ENCODE measurements at places on chromosomes 2 and 18. TPM values are rescaled to one million over a fixed set of nuclear protein-coding genes. Genes with fewer than 3 reads are reported as not detected.

PSMA8 gene
- total RNA-seq = 0.44 TPM

- DNase-seq = no peak
These were observed 55.4 kb downstream of the VAPA start for GRCh38 chr18:9969247-9969646.

DNA sequence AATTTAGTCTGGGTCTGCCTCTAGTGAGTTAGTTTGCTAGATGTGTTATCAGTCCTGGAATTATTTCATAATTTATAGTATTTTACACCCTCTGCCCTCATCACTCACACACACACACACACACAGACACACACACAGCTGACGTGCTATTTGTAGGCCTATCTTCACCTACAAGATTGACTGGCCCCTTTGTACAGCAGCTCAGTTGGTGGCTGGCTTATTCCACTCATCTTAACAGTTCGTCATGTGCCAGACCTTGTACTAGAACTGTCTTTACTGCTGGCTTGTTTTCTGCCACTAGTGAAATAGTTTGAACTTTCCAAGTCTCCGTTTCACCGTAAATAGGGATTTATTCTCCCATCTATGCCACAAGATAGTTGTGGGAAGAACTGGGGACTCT is 21.3 kb downstream of the CENPO start:
- DNase-seq = no peak

DNA sequence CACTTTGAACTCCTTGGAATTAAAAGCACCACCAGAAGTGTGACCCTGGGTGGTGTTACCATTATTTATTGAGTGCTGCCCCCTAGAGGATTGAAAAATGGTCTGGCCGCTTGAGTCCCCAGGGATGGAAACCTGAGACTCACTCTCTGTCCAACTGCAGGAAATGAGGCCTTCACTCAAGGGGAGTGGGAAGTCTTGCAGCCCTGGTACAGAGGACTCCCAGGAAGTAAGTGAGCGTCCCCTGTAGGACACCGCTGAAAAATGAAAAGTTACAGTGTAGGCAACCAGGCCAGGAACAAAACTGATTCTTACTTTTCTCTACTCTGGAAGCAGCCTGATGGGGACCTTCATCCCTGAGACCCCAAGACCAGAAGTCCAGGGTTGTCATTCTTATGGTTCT is 2.2 kb upstream of the NRP2 start:
- DNase-seq = peak; percentile 44

DNA sequence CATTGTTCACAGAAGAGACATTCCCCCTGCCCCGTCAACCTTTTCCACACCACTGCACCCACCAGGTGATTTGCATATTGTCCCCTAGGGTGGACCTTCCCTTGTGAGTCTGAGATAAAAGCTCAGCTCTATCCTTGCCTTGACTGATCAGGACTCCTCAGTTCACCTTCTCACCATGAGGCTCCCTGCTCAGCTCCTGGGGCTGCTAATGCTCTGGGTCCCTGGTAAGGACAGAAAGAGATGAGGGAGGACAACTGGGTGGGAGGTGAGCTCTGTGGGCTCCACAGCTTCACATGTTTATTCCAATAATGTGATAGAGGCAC is 1160.1 kb downstream of the RPIA start:
- DNase-seq = no peak

DNA sequence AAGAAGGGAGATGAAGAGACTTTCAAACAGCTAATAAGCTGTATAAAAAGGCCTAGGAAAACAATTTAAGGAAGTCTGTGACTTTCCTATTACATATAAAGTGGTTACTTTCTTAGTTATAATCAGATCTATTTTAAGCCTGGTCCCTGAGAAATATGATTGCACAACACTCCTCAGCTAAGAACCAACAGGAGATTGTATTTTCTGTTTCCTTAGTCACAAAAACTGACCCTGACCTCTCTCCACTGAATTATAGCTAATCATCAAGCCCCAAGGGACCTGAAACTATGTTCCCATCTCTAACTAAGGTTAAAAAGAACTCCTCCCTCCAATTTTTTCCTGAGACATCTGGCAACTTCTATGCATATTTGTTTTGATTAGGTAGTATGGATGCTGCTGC is 106.9 kb downstream of the ROCK1 start:
- no peak for DNase-seq

- DNase-seq = no peak
These were observed 26.6 kb downstream of the CDKL4 start for GRCh38 chr2:39217192-39217550.

DNA sequence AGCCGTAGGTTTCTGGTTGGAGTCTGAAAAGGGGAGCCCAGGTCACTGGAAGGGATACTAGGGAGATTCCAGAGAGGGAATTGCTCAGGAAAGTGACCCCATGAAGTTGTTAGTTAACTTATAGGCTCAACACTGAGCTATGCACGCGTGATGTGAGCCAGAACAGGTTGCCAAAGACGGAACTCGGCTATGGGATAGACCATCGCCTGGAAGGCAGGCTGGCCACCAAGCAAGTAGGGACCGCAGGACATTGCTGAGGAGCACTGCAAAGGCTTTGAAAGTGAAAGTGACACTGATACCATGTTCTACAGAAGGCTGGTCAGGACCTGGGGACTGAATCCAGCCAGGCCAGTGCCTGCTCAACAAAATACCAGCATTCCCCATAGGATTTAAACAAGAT is 7.3 kb downstream of the FARP2 start:
- DNase-seq = no peak

DNA sequence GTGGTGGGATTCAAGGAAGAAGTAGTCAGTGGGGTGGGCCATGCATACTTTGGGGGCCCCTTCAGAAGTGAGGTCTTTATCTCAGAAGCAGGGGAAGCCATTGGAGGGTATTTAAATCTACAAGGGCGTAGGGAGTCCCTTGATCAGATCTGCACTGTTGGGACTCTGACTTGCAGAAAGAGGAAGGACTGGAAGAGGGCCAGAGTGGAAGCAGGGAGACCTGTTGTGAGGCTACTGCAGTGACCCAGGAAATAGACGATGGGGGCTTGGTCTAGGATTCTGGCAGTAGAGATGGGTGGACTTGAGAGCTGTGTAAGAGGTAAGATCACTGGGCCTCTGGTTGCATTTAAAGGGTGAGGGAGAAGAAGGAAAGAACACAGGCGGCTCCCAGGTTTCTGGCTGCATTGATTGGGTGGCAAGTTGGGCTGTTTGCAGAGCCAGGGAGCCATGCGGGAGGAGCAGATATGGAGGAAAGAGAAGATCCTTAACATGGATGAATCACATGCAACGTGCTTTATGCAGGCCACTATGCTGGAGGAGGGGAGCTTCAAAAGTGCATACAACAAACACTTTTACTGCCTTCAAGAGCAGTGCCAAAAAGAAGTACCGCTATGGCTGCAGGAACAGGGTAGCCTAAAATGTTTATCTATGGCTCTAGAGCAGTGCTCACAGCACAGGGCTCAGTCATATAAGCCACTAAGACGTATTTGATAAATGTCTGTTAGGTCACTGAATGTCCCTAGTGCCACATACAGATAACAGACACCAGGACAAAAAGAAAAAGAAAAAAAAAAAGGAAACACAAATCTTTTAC is 2.3 kb downstream of the SFXN5 start:
- DNase-seq = no peak

CCDC102B gene
- total RNA-seq = 1.1 TPM

- DNase-seq = no peak
These were observed 72.9 kb upstream of the RBM44 start for GRCh38 chr2:237725661-237726060.
